ENCODE measurements at places on chromosomes 13 and 19.

DNA sequence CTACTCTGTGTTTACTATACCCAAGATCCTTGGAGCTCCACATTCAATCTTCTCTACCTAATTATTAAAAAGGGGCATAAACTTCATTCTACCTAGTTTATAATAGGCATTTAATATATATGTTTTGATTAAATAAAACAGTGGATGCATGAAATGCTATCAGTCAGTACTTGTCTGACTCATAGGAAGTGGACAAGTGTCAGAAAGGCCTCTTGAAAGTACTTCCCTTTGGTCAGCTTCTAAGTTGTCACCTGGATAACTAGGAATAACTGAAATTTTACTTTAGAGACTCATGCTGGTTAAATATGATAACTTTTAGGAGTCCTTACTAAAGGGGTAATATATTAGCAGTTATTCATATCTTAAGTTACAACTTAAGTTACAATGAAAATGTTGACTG lies 329.8 kb downstream of the KLF5 start:
- no peak for DNase-seq

DNA sequence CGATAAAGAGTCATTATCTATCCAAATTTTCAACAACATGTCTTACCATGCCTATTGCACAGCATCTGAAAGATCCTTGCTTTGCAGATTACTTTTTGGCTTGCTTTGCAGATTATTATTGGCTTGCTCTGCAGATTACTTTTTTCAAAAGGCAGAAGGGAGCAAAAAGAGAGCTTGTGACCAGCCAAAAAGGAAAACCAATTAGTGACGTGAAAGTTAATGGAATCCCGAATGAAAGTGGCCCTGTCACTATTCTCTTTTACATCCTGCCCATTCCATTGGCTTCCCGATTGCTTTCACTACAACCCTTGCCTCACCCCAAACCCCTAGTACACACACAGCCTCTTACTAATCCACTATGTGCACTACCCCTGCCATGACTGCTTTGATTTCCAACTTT lies 81.3 kb downstream of the LHFPL6 start:
- DNase-seq: no peak

DNA sequence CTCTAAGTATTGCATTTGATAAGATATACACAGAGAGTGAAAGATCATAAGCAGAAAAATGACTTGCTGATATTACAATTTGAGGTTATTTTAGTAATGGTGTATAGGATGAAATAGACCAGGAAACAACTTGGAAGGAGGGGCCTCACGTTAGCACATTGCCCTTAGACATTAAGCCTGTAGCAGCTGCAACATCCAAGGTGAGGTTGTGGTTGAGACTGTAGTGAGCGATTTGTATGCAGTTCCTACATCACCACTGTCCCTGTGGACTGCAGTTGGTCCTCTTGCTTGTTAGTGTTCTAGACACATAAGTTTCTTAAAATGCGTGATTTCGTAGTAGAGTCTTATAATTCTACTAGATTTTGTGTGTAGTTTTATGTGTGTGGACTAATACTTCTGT lies 311.3 kb downstream of the ATP8A2 start:
- no peak for DNase-seq

DNA sequence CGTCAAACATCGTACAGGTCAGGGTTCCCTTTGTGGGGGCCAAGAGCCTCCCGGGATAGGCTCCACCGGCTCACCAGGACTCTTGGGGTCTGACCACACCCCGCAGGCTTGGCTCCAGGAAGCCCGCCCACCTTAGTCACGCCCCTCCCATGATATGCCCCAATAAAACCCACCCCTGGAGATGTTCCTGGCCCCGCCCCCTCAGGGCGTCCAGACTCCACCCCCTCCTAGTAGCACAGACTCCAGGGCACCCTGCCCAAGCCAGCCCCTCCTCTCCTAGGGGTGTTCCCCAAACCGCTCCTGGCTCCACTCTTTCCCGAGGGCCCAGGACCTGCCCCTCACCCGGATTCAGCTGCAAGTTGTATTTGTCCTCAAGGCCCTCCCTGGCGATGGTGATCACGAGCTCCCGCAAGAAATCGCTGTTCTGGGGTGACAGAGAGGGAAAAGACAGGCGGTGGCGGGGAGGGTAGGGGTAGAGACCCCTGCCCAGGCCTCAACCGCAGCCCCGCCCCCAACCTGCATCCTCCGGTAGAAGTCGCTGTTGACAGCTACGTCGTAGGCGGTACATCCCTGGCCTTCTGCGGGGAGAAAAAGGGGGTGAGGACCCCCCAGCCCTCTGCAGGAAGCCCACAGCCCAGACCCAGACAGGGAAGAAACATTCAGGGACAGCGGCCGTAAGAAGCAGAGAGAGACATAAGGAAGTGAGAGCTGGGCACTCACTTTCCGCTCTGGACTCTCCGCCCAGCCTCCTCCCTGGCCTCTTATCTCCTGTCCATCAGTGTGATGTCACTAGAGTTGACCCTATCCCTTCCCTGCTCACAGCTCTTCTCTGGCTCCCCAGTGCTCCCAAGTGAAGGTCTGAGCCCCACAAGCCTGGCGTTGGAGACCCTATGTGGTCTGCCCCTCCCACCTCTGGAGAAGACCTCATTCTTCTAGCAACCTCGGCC lies 3.9 kb downstream of the PIH1D1 start:
- no peak for DNase-seq

- DNase-seq: no peak
Measured at GRCh38 chr19:29488316-29488715, 37.5 kb upstream of the VSTM2B start.

DNA sequence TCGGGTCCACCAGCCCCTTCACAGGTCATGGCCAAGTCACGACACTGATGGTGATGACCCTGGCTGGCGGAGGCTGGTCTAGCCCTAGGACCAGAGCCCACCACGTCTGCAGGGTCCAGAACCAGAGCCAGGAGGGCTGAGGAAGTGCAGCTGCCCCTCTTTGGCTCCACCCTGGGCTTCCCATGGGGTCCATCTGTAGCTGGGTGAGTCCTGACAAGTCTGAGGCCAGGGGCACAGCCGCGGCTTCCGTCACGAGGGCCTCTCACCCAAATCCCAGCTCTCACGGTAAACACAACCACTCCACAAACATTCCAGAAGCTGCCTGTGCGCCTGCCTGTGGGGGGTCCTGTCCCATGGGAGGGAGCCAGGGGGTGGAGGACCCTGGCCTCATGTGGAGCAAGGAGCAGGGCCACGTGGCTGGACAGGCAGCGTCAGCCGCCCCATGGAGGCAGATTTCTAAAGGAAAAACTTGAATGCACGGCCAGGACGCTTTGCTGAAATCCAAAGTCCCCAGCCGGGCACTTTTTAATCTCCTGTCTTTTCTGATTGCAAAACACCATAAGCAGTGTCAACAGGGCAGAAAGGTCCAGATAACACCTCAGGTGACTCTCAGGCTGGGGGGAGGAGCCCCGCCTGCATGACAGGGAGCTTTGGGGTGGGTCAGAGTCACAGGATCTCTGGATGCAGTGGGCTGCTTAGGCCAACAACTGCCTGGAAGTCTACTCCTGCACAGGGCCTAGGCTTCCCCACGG lies 29.9 kb downstream of the CEBPG start:
- no peak for DNase-seq

DNA sequence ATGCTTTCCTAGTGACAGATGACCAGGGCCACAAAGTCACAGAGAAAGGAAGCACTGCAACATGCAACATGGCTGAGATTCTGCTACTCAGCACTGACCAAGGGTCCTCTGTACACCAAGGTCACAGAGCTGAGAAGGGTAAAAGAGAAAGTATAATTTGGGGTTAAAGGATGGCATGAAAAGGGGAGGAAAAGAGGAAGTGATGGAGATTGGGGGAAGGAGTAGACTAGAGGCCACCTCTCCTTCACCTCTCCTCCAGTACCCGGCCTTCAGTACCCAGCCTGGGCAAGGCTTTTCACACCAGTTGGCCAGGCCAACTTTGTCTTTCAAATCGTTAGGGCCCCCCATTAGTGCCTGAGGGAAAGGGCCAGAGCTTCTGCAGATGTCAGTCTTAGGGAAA lies 6.3 kb upstream of the RPS19 start:
- no peak for DNase-seq

DNA sequence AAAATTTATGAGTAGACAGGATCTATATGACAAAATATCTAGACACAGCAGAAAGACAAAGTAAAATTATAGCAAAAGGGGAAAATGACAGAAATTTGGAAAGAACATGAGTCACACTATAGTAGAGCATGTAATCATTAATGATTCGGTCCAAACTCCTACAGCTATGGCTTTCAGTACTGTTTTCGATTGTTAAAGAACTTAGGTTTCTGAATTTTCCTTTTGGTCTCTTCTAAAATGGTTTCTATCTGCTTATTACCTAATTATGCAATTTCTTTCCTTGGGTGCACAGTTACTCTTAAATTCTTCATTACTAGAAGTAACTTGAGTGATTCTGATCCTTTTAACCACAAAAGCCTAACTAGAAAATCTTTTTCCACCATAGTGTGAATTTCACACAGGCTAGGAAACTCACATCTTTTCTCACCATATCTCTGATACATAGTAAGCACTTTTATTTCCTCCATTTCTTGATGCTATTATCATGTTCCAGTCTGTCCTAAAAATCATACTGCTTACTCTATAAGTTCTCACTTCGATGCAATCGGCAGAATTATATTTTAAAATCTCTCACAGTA lies 1101.4 kb downstream of the PCDH9 start:
- no peak for DNase-seq

- no peak for DNase-seq
Measured at GRCh38 chr19:3605770-3606169, 905 bp downstream of the TBXA2R start.

DNA sequence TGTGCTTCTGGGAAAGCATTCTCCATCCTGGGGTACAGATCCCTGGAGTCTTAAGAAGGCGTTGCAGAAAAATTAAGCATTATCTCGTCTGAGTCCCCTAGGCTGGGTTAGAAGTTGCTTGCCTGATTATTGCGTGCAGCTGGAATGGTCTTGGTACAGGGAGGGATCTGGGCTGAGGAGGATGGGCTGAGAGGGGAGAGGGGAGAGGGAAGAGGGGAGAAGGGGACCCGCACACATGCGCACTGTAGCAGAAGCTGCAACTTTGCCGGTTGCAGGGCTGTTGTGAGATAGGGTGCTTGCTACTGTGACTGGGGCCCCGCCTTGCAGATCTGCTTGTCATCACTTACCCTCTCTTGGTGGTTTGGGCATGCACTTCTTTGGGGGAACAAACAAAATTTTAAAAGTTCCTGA lies 316.8 kb downstream of the DLEU7 start:
- no peak for DNase-seq

- no peak for DNase-seq
Measured at GRCh38 chr19:3644351-3645066, 17.9 kb upstream of the CACTIN start.

DNA sequence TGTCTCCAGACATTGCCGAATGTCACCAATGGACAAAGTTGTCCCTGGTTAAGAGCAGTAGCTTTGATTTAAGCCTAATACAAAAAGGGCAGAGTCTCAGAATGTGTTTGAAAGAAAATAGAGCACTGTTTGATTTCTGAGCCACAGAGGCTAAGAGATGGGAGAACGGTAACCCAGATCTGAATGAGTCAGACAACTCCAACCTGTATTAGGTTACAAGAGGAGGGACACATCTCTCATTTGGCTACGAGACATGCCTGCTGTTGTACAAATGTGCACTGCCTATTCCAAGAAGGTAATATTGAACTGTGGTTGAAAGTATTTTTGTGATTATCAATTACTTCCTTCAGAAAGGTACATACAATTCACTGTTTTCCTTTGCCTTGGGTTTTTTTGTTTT lies 4.9 kb upstream of the HSPH1 start:
- no peak for DNase-seq

- DNase-seq: no peak
Measured at GRCh38 chr13:75512253-75512652, 25.4 kb downstream of the COMMD6 start.

DNA sequence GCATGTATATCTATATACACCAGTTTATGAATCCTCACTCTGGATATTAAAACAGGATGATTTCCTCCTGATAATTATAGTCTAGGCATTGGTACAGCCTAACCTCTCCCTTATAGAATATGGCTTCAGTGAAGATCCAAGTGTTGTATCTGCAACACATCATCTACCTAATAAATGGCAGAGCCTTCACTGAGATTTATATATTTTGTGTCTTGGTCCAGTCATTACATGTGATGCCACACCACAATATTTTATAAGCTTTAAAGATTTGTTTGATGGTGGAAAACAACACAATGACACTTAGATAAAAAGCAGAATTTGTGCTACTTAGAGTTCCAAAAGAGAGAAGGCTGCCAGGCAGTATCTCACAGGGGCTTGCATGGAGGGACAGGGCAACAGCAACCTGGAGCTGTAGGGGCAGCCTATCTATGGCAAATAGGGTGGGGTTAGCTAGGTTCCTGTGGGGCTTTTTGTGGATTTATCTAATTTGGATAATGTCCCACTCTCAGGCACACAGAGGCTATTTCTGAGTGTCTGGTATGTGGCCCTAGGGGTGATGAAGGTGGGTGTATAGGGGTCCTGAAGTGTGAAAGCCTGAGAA lies 1736.7 kb upstream of the PRR20A start:
- no peak for DNase-seq

- no peak for DNase-seq
Measured at GRCh38 chr19:16373989-16374388, 49.4 kb downstream of the KLF2 start.

- DNase-seq: no peak
Measured at GRCh38 chr13:84191139-84191538, 308.9 kb upstream of the SLITRK1 start.

DNA sequence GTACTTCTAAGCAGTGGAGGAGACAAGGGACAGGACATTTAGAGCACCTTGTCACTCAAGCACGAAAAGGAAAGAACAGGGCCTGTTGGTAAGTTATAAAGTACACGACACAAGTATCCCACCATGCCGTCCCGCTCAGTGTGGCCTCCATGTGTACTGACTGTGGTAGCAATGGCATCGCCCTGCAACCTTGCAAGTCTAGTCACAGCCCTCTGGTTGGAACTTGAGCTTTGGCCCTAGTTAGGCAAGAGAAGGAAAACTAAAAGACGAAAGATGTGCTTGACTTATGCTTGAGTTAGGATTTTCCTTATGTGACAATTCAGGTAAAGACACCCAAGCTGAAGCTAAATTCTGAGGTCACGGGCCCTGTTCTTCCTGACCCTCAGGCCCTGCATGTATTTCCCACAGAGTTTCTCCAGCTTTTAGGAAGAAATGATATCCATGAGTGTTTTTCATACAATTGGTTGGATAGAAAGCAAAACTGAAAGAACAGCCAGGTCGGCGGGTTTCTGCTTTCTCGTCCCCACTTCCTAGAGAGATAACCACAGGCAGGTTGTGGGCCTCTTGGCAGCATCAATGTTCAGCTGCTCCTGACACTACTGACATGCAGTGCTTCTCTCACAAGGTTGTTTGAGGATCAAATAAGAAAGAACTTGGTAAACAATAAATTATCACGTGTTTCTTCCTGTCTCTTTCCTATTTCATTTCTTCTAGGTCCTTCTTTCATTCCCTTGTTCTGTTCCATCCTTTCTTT lies 216.2 kb downstream of the IRS2 start:
- peak; percentile 9 for DNase-seq

GRCh38 chr19:36009633-36010379 lies 1.2 kb upstream of the SYNE4 start:
- DNase-seq: no peak

DNA sequence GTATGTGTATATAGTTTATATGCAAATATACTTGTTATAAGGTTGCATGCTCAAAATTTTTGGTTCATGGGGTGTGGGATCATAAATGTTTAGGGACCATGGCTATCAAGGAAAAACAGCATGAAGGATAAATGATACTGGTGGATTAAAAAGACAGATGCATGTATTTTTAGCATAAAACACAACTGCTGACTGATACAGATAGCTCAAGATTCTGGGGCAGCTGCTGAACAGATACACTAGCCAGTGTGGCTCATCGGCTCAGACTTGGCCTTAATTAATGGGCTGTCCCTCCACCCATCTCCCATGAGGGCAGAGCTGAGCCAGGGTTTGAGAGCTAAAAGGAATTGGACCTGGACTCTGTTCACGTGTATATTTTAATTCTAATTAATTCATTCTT lies 11.4 kb downstream of the ALOX5AP start:
- DNase-seq: no peak
